Peyer's patch (tissue), 4 donors: ENCODE measurements at places on chromosomes 1 and 21. TPM values are rescaled to one million over a fixed set of nuclear protein-coding genes. Genes with fewer than 3 reads are reported as not detected.

GRCh38 chr21:37525810-37526209, 159.2 kb downstream of the DYRK1A start:
- DNase-seq = no peak
- H3K27ac ChIP-seq = no peak overlapping the region
- H3K27me3 ChIP-seq = no peaks in the 10 kb centered on the region
- no peaks in the 10 kb centered on the region for H3K36me3 ChIP-seq
- no peaks in the 10 kb centered on the region for H3K4me1 ChIP-seq
- H3K4me3 ChIP-seq = no peak overlapping the region

GRCh38 chr1:42979036-42979430, 20.4 kb upstream of the SLC2A1 start:
- no peak overlapping the region for H3K4me3 ChIP-seq
- H3K36me3 ChIP-seq = no peaks in the 10 kb centered on the region
- H3K4me1 ChIP-seq = no peaks in the 10 kb centered on the region
- DNase-seq = no peak

DNA sequence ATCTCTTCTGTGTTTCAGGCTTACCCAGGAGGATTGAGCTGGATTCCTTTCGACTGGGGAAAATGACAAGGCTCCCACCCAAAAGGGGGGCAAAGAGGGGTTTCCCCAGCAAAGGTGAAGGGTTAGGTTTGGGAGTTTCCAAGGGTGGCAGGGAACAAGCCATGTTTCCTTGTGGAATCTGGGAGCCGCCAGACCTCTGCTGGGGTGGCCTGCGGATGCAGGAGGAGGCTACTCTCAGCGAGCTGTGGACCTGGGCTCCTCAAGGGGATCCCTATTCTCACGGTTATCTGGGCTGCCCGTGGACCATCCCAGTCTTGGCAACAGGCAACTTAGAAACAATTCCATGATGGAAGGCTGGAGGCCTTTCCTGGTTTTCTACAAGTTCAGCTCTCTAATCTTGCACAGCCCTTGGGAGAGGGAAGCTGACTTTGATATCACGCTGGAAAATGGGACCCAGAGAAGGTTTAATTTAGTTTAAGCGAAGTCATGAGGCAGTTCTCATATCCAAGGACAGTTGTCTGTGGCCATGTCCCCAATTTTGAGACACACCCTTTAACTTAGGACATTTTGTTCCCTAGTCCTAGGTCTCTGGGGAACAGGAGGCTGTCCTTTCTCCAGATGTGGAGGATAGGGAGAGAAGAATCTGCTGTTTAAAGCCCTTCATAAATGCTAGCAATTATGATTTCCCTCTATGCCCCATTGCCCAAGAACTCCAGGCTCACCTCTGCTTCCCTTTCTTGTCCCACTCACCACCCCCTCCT, 24.7 kb upstream of the STUM start:
- no peak for DNase-seq
- H3K27ac ChIP-seq = no peak overlapping the region
- H3K4me3 ChIP-seq = no peak overlapping the region
- no peaks in the 10 kb centered on the region for H3K27me3 ChIP-seq
- no peaks in the 10 kb centered on the region for H3K36me3 ChIP-seq

DNA sequence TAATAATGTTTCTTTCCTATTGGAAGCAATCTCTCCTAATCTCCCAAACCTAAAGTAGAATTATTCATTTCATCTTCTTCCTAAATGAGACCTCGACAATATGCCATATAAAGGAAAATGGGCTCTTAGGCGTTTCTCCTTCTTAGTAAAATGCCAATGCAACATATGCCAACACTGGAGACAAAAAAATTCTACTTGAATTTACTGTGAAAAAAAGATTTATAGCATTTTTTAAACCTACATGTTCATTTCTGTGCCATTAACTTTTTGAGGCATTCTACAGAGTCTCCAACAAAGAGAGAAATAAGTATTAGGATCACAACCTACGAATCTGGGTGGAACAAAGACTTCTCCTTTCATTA, 1.3 kb downstream of the WDR47 start:
- H3K27ac ChIP-seq = no peak overlapping the region
- no peaks in the 10 kb centered on the region for H3K4me1 ChIP-seq
- H3K27me3 ChIP-seq = no peaks in the 10 kb centered on the region
- DNase-seq = no peak
- no peaks in the 10 kb centered on the region for H3K36me3 ChIP-seq

DNA sequence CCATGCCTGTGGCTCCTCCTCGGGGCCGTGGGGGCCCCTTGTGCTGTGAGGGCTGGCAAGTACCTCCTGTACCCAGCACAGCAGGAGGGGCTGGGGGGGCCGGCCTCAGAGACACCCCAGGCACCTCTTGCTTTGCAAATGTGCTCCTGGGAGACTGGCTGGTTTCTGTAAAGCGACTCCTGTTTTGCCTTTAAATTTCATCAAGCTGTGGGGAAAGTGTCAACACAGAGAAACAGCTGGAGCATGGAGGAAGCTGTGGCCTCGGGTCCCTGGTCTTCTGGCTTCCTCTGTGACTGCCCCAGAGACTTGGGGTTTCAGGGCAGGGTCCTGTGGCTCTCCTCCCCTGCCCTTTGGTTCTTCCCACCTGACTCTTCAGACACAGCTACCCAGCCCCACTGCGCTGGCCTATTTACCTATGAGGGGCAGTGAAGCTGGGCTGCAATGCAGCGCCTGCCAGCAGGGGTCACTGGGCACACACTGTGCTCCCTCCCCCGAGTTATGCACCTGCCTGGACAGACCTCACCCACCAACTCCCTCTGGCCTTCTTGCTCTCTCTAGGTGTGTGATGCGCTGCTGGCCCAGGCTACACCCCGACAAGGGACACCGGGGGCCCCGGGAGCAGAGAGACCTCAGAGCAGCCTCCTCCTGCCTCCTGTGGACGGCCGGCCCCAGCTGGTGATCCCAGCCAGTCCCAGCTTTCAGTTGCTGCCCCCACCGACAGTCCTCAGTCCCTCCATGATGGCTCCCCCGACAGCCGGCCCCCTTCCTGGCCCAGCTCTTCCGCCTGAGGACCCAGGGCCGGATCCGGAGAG, 17.6 kb upstream of the PEX10 start:
- no peak for DNase-seq
- H3K27ac ChIP-seq = no peak overlapping the region
- no peaks in the 10 kb centered on the region for H3K36me3 ChIP-seq
- H3K4me3 ChIP-seq = no peak overlapping the region
- no peaks in the 10 kb centered on the region for H3K27me3 ChIP-seq

GRCh38 chr1:3321559-3322449, 132.7 kb upstream of the ARHGEF16 start:
- no peak overlapping the region for H3K27ac ChIP-seq
- H3K4me1 ChIP-seq = peaks cover 5% of the 10 kb centered on the region
- no peak for DNase-seq
- no peaks in the 10 kb centered on the region for H3K27me3 ChIP-seq
- H3K36me3 ChIP-seq = no peaks in the 10 kb centered on the region

The MKNK1 gene
- total RNA-seq = 51.3 TPM

The RGS1 gene
- 149 TPM for total RNA-seq

DNA sequence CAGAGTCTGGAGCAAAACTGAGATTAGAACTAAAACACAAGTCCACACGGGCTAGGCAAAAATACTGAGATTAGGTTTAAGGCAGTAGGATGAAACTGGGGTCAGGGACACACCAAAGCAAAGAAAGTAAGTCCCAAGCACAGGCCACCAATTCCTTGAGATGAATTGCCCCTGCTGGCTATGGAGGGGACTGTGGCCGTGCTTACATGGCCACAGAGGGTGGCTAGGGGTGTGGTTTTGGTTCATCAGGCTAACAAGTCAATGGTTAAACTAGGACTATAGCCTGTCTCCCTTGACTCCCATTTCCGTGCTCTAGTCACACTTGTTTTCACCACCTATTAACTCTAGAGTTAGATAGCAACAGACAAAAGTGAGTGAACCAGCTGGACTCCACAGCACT, 394.8 kb downstream of the PBX1 start:
- no peak for DNase-seq
- no peak overlapping the region for H3K4me3 ChIP-seq
- H3K36me3 ChIP-seq = no peaks in the 10 kb centered on the region
- H3K27ac ChIP-seq = no peak overlapping the region

DNA sequence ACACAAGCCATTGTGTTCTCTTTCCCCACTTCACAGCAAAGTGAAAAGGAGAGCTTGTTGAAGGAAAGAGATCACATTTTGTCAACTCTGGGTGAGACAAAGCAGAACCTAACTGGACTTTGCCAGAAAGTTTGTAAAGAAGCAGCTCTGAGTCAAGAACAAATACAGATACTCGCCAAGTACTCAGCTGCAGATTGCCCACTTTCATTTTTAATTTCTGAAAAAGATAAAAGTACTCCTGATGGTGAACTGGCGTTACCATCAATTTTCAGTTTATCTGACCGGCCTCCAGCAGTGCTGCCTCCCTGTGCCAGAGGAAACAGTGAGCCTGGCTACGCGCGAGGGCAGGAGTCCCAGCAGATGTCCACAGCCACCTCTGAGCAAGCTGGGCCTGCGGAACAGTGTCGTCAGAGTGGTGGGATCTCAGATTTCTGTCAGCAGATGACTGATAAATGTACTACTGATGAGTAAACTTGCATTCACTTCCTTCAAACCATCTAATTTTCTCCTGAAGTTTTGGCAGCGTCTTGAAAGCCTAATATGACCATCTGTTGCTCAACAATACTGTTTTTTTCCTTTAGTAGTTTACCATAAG, 43.7 kb downstream of the BACH1 start:
- H3K27me3 ChIP-seq = no peaks in the 10 kb centered on the region
- DNase-seq = no peak
- H3K36me3 ChIP-seq = peaks cover 5% of the 10 kb centered on the region
- no peak overlapping the region for H3K4me3 ChIP-seq
- H3K4me1 ChIP-seq = no peaks in the 10 kb centered on the region
